ENCODE measurements at places on chromosomes 11 and 22.

DNA sequence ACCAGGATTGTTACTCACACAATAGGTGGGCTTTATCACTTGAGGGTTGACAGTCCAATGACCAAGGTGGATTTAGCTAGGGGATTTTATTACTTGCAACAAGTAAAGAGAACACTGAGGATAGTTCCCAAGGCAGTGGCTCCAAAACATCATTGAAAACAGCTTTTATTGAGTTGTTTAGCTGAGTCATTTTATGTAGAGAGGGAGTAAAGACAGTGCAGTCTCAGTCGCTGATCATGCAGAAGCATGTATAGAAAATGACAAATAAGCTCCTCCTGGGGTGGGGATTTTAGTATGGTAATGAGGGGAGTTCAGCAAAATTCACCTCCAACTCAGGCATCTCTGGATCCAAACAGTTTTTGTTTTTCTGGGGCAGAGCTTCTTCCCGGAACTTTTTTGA is 163.0 kb upstream of the CCDC179 start:
- no peak for DNase-seq

GRCh38 chr11:44629732-44630345 is 64.4 kb downstream of the CD82 start:
- DNase-seq = no peak

- DNase-seq = no peak
Observed at GRCh38 chr11:32073644-32074026, 17.2 kb upstream of the RCN1 start.

DNA sequence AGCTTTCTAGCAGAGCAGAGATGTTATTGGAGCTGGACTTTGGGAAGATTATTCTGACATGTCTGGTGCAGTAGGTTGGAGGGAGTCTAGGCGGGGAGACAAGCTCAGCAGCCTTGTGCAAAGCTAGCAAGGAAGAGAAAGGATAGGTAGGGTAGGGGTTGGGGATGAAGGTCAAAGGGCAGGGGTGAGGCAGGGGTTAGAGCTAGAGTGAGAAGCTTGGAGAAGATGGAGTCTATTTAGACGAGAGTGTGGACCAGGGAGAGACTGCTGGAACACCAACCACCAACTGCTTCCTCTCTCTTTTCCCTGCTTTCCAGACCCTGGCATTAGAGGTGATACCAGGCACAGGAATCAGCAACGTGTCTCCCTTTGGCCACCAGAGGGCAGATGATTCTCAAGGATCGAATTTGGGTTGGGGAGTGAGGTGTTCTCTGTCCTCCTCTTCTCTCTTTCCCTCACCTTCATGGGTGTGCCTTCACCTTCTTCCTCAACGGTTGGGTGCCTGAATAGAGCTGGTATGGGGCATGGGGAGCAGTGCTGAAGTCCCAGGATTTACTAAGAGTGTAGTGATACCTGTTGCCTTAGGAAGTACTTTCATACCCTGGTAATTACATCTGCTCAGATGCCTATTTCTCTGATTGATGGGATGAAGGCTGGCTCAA is 1.8 kb upstream of the MARK2 start:
- DNase-seq = peak; percentile 26

DNA sequence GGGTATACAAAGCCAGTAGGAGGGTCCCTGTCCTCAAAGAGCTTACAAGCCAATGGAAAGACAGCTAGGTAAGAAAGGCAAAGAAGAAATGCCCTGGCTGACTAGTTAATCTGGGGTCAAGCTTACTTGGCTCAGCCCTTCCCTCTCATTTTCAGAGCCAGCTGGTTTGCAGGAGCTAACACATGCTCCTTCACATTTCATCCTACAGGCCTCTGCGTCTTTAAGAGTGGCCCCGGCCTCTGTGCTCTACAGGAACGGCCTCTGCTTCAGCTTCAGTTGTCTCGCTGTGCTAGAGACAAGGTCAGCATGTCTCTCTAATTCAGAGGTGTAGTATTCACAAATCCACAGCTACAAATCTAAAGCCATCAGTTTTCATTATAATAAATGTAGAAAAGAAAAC is 15.2 kb downstream of the ALKBH8 start:
- no peak for DNase-seq

- peak; percentile 76 for DNase-seq
Observed at GRCh38 chr11:71928737-71929443, at the start of gene RNF121. Gene RNF121 (plus strand): TSS chr11:71929046. CDS start chr11:71929062, 16 bp downstream.

- DNase-seq = no peak
Observed at GRCh38 chr22:42180349-42180842, 49.8 kb upstream of the CYP2D6 start.

GRCh38 chr11:67571443-67571842 is 12.2 kb upstream of the GSTP1 start:
- DNase-seq = no peak

GRCh38 chr22:29700900-29701154 is 19.0 kb upstream of the CABP7 start:
- no peak for DNase-seq

DNA sequence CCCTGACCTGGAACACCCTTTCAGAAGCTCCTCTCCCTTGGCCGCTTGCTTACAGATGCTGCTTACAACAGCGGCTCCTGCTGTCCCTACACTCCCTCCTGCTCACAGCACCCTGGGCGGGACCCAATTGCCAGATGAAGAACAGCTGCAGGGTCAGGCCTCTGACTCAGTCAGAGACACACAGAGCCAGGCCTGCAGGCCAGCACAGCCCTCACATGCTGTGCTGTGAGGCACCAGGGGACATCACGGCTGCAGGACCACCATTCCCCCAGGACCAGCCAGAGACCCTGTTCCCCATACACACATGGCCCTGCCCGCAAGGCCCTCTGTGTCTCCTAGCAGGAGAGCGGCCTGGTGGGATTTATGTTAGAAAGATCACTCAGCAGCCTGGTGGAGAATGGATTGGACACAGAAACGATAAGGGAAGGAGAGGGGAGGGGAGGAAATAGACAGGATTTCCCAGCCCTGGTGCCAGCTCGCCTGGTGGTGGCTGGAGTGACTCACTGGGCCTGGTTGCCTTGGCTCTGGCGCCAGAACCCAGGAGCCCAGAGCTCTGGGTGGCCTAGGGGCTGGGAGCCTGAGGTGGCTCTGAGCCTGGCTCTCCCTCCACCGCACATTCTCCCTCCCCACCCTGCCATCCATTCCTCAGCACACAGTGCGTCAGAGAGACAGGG is 6.7 kb downstream of the CAPN5 start:
- no peak for DNase-seq

DNA sequence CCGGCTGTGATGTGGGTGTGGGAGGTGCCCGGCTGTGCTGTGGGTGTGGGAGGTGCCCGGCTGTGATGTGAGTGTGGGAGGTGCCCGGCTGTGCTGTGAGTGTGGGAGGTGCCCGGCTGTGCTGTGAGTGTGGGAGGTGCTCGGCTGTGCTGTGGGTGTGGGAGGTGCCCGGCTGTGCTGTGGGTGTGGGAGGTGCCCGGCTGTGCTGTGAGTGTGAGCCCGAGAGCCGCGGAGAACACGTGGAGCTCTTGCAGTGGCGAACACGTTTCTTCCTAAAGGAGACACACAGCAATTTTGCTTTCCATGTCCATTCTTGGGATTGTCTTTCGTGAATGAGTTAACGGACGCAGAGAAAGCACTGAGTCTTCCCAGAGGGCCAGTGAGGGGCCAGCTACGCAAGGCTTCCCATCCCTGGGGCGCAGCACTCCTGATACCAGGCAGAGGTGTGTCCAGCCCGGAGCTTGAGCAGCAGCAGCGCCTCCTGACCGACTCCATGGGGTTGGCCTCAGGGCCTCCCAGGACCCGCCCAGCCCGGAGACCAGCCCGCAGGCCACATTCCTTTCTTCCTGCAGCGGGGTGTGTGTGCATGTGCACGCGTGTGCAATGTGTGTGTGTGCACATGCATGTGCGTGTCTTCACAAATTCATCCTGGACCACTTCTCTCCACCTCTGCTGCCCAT is 245.0 kb upstream of the B3GAT1 start:
- no peak for DNase-seq

GRCh38 chr11:130439876-130440275 is 8.6 kb upstream of the ADAMTS15 start:
- no peak for DNase-seq

DNA sequence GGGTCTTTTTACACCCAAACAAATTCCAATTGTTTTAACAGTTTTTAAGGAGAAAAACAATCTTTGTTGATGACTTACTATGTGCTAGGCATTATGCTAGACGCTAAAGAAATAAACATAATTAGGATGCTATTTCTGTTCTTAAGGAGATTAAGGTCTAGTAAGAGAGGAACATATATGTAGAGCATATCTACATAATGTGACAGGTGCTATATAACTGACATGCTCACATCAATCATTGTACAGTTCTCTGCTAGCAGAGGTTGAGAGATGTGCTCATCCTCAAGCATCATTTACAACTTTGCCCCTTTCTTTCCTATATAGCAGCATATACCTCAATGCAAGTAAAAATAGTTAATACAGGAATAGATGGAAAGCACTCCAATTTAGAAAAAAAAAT is 37.5 kb downstream of the PDGFD start:
- no peak for DNase-seq
